Fibroblast of villous mesenchyme (primary cell): ENCODE measurements at places on chromosomes 3 and 15.

GRCh38 chr15:59069430-59069829 is 35.5 kb upstream of the CCNB2 start:
- DNase-seq = no peak

DNA sequence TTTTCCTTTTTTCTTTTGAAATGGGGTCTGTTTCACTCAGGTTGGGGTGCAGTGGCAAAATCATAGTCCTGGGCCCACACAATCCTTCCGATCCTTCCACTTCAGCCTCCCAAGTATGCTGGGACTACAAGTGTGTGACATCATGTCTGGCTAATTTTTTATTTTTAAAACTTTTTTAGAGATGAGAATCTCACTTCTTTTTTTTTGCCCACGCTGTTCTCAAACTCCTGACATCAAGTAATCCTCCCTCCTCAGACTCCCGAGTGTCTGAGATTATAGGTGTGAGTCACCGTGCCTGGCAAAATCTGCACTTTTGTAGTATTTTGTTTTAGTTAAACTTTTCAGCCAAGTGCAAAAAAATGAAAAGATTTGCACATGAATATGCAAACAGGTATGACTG is 171.0 kb downstream of the FNDC3B start:
- DNase-seq = no peak

GRCh38 chr3:10142707-10143560 is 1.4 kb downstream of the VHL start:
- DNase-seq = peak; percentile 41

DNA sequence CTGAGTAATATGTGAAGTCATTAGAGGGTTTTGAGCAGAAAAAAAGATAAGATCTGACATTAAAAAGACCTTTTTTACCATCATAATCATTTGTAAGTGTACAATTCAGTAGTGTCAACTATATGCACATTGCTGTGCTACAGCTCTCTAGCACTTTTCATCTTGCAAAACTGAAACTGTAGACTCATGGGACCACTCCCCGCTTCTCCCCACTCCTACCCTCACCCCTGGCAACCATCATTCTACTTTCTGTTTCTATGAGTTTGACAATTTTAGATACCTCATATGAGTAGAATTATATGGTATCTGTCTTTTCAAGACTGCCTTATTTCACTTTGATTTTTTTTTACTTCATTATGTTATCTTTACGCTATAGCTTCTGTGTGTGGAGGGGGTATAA is 112.8 kb downstream of the NSUN3 start:
- no peak for DNase-seq

- peak; percentile 33 for DNase-seq
Observed at GRCh38 chr15:48177383-48177765, 721 bp downstream of the MYEF2 start.

- DNase-seq = no peak
Observed at GRCh38 chr3:21055015-21055414, 696.0 kb downstream of the ZNF385D start.

GRCh38 chr15:75930866-75931265 is 27.2 kb downstream of the FBXO22 start:
- DNase-seq = no peak

- DNase-seq = no peak
Observed at GRCh38 chr3:71247221-71247957, 336.1 kb downstream of the FOXP1 start.
